ENCODE measurements at places on chromosomes 12 and 14.

- DNase-seq = no peak
These were observed 3.3 kb downstream of the LRIG3 start for GRCh38 chr12:58916921-58917511.

DNA sequence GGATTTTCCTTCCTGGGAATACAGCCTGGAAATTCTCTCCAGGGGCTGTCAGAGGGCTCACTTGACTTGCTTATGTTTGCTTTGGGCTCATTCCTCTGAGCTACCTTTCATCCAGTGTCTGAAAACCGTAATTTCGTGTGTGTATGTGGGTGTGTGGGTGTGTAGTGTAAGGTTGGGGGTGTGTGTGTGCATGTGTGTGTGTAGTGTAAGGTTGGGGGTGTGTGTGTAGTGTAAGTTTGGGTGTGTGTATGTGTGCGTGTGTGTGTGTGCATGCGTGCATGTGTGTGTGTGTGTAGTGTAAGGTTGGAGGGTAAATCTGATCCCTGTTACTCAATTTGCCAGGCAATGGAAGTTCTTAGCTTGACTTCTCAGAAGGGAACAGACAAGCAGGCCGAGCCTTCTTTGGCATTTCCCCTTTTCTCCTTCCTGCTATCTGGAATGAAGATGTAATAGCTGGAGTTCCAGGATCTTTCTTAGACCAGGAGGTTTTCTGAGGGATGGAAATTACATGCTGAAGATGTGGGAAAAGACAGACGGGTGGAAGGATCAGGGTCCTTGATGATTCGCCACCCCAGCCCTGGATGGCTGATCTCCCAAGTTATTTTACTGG lies 15.5 kb upstream of the BEGAIN start:
- no peak for DNase-seq

DNA sequence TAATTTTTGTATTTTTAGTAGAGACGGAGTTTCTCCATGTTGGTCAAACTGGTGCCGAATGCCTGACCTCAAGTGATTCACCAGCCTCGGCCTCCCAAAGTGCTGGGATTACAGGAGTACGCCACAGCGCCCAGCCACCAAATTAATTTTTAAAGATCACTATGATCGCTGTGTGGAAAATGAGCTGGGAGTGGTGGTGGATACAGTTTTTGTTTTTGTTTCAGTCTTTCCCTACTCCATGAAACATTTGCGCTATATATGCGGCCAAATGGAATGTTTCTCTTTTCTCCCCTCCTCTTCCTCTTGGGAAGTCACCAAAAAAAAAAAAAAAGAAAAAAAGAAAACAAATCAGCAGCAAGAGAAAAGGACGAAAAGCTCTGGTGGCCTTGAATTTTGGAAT lies 20.8 kb upstream of the P2RX4 start:
- DNase-seq = no peak

- DNase-seq = no peak
These were observed 37.7 kb upstream of the GXYLT1 start for GRCh38 chr12:42182394-42182793.

- DNase-seq = no peak
These were observed 26.9 kb downstream of the PRKD1 start for GRCh38 chr14:29900609-29901350.

DNA sequence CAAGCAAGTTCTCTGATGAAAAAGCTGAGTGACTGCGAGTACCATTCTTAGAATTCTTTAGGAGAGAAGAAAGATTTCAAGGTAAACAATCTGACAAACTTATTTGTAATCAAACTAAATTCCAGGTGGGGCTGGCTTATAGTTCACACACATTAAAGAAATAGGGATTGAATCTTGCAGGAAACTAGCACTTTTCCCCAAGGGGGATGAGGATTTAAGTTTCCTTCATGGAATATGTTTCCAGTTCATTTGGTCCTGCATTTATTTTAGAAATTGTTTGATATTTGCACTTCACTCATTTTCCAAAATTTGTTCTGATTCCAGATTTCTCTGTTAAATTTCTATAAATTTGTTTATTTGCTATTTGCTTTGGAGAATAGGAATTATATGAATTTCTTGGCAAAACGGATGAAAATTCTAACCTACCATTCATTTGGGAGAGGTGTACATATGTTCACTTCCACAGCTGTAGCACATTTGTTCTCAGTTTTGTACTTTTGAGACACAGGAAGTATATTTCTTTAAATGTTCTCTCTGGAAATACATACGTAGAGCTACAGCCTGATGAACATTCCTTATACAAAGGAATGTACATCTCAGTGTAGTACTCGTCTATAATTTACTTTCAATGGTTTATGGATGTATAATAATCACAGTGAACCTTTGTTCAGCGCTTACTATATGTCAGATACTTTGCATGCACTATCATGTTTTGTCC lies 145.5 kb downstream of the AKAP6 start:
- no peak for DNase-seq

DNA sequence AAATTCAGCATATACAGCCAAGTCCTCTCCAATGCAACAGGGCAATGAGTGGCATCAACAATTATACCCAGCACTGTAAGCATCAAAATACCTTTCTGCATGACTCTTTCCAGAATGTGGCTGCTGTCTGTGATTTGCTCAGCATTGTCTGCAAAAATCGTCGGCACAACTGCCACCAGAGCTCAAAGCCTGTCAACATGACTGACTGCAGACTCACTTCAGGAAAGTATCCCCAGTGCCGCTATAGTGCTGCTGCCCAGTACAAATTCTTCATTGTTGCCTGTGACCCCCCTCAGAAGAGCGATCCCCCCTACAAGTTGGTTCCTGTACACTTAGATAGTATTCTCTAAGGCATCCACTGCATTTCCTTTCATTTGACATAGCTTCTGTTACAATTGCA lies 735 bp downstream of the RNASE6 start:
- DNase-seq = no peak

GRCh38 chr14:86038387-86039042 lies 508.6 kb downstream of the FLRT2 start:
- peak; percentile 64 for DNase-seq

GRCh38 chr14:100159865-100160533 lies 554 bp upstream of the DEGS2 start:
- no peak for DNase-seq
